ENCODE measurements at places on chromosomes 3 and 15.

DNA sequence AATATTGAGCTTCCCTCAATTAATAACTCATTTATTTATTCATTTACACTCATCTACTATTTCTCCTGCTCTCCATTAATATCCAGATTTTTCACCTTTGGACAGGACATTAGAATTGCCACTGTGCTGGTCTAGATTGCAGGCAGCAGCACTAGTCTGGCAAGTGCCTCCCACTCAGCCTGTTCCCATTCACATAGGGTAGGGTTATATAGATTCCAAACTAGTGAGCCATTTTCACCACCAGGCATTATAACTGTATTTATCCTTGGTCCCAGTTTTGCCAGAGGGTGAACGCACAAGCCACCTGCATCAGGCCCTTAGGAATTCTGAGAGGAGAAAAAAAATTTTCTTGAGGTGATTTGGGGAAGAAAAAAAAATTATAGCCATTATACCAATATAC lies 44.5 kb downstream of the ANAPC13 start:
- no peak for DNase-seq

DNA sequence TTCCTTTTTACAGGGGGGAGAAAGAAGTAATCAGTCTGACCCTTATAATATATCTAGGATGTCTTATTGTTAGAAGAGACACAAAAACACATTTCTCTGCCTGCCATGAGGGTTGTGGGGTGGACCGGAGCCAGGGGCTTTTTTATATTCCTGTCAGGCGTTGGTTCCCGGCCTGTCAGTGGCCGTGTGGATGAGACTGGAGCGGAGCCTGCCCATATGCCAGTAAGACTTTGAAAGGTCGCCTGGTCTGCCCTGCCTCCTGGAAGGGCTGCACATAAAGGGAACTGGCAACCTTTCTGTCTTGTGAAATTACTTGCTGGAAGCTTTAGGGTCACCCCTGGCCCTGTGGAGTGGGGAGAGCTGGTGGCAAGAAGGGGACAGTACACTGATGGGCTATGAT lies 34.7 kb downstream of the MAP3K13 start:
- DNase-seq: no peak

DNA sequence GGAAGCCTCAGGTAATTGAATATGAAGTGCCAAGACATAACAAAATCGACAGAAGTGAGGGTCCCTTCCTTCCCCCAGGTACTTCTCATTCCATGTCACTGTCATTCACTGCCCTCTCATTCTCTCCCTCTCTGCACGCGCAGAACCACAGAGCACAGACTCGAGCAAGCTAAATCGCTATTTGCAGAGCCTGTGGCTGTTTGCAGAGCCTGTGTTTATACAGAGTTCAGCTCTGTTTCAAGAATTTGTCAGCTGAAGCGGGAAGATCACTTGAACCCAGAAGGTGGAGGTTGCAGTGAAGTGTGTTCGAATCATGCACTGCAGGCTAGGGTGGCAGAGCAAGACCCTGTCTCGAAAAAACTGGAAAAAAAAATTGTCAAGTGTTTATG lies 2.5 kb downstream of the VILL start:
- DNase-seq: no peak

GRCh38 chr3:14780927-14781507 lies 37.7 kb upstream of the FGD5 start:
- DNase-seq: no peak

GRCh38 chr3:156554515-156554841 lies 439 bp downstream of the SSR3 start:
- no peak for DNase-seq

DNA sequence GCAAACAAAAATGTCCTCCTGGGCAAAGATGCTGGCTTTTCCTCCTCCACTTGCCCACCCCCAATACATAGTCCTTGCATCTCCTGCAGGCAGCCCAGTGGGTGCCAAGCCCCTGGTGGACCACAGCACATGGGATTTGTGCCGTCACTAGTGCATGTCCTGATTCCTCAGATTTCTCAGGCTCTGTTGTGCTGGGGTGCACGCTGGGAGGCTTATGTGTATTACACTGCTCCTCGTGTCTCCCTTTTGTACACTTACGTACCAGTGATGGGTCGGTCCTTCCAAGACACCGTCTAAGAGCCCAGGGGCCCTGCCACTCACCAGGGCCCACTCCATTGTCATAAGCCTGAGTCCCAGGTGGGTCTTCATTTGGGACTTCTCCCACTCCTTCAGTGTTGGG lies 70.1 kb downstream of the PLXNA1 start:
- DNase-seq: no peak

- DNase-seq: no peak
Observed at GRCh38 chr15:40040770-40041169, 1.8 kb upstream of the SRP14 start.

DNA sequence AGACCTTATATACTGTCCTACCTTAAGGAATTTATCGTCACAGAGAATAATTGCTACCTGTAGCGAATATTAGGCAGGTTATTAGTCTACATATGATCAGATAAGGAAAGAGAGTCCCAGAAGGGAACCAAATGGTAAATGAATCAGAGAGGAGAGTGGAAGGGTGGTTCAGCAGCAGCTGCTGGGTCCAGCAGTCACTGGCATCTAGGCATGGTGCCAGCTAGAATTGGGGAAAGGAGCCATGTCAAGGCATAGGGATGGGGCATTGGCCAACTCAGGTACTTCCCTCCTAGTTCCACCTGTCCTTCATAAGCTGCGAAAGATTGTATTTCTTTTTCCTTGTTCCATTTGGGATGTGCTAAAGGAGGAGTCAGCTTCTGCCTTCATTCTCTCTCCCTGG lies 23.4 kb downstream of the HACD3 start:
- no peak for DNase-seq

- DNase-seq: no peak
Observed at GRCh38 chr3:109743981-109744380, 406.6 kb upstream of the DPPA4 start.

DNA sequence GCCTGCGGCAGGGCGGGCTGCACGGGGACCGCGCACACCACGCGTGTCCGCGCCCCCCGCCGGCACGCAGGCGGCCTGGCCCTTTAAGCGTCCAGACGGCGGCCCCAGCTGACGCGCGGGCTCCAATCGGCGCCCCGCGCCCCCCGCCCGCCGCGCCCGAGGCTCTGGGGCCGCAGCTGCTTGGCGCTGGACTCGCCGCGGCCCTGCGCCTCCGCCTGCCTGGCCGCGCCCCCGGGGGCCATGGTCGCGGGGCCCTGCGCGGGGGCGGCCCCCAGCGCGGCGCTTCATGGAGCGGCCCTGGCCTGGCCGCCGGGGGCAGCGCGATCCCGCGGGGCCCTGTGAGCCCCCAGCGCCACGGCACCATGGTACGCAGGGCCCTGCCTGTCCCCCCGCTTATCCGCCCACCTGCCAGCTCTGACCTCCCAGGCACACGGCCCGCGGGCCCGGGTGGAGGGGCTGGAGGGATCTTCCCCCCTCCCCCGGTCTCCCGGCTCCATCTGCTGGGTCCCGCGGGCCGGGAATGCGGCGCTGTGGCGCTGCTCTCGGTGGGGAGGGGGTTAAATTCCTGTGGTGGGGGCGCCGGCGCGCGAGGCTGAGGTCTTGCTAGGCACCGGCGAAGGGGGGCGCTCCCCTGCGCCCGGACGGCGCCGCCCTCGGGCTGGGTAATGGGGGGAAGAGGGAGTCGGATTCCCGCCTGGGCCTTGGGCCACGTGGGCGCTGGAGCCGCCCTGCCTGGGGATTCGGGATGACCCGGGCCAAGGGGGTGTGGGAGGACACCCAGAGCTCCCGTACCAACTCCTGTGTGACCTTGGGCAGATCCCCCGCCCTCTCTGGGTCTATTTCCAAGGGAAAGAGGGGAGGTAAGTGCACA lies 1.1 kb downstream of the ZBTB47 start:
- DNase-seq: no peak

GRCh38 chr15:87901926-87902690 lies 354.4 kb downstream of the NTRK3 start:
- DNase-seq: no peak

- no peak for DNase-seq
Observed at GRCh38 chr3:53334742-53335141, 12.6 kb downstream of the DCP1A start.

DNA sequence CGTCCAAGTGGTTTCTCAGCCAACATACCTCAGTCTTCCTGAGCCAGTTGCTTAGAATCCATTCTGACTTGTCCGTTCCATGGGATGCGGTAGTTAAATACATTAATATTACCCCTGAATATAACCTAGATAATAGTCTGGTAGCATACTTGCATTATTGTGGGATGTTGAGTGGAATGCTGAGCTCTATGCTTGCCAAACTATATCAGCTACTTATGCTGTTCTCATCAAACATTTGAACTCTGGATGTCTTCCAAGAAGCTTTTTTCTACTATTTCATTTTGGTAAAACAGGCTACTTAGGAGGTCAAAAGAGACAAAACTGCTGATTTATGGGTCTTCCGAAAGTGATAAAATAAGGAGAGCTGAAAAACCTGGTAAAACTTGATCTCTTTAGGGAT lies 429.5 kb downstream of the NAALADL2 start:
- DNase-seq: no peak

DNA sequence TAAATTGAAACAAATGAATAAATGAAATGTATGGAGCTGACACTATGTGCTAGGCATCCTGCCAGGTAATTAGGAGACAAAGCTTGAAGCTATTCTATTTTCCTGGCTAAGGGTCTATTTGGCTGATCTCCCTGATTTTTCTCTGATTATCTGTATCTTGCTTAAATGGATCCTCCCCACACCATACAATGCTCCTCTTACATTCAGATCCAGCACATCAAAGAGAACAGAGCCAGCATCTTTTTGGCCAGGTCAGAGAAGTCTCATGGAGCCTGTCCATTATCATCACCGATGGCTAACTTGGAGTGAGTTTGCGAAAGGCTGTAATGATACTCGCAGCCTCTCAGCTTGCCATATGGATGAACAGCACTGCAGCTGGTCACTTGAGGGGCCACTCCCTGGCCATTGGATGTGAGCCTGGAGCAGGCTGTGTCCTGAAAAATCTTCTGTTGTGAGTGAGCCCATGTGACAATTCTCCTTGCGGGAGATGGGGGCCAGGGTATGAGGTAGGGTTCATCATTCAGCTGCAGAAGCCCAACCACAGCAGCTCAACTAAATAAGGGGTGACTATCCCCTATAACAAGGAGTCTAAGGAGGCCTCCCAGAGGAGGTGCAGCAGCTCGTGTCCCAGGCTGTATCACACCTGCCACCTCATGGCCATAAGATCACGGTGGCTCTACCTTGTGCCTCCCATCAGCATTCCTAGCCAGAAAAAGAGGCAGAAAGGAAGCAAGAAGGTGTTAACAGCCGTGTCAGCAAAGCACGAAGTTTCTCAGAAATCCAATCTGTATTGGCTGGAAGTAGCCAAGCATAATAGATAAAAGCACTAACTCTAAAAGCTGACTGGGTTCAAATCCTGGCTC lies 69.3 kb upstream of the ST8SIA2 start:
- peak; percentile 4 for DNase-seq

DNA sequence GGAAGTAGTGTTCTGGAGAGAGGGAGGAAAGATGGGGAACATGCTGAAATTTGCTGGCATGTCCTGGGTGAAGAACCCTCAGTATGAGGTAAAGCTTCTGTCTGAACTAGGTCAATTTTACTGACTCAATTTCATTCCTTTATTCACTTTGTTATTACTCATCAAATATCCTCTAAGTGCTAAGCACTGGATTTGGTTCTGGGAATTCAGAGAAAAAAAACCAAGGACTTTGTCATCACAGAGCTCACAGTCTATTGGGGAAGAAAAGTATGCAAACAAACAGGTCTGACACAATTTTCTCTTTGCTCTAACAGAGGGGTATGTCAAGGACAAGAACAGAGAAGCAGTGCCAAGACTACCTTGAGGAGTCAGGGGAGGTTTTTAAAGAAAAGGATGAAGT lies 68.0 kb downstream of the TFG start:
- no peak for DNase-seq

- no peak for DNase-seq
Observed at GRCh38 chr3:50604628-50605588, 6.7 kb downstream of the CISH start.

DNA sequence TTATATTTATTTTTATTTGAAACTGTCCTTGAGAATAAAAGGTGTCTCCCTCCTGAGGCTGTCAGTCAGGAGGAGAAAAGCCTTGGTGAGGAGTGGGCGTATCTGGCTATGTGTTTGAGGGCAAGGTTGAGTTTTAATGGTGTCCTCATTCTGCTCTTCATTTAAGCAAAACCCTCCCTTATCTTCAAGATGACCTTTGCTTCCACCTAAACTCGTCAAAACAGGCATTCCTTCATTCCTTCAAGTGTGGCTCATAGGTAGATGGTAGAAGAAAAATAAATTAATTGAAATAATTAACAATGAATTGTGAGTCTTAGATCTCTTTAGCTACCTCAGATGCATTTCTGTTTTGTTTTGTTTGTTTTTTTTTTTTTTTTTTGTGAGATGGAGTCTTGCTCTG lies 39.4 kb upstream of the ATOSA start:
- DNase-seq: no peak

GRCh38 chr3:74443102-74443501 lies 171.4 kb downstream of the CNTN3 start:
- peak; percentile 10 for DNase-seq

- no peak for DNase-seq
Observed at GRCh38 chr15:99167640-99168039, 62.8 kb downstream of the SYNM start.

DNA sequence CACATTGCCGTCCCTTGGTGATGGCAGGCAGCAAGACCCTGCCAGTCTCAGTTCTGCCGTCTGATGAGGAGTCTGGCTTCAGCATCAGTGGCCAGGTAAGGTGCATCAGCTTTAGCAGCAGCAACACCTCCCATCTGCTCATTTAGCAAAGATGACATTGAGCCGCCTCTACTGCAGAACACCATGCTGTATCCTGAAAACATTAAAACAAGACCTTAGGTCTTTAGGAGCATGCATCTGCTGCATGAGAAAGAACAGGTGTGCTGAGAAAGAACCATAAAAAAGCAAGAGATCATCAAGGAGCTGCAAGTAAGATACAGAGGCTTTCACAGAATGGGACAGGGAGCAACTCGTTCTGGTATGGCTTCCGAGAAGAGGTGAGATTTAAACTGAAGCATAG lies 87.5 kb downstream of the SCN11A start:
- no peak for DNase-seq

GRCh38 chr3:74463515-74463914 lies 150.9 kb downstream of the CNTN3 start:
- DNase-seq: no peak

- DNase-seq: no peak
Observed at GRCh38 chr3:132593947-132594323, 3.1 kb upstream of the ACKR4 start.

DNA sequence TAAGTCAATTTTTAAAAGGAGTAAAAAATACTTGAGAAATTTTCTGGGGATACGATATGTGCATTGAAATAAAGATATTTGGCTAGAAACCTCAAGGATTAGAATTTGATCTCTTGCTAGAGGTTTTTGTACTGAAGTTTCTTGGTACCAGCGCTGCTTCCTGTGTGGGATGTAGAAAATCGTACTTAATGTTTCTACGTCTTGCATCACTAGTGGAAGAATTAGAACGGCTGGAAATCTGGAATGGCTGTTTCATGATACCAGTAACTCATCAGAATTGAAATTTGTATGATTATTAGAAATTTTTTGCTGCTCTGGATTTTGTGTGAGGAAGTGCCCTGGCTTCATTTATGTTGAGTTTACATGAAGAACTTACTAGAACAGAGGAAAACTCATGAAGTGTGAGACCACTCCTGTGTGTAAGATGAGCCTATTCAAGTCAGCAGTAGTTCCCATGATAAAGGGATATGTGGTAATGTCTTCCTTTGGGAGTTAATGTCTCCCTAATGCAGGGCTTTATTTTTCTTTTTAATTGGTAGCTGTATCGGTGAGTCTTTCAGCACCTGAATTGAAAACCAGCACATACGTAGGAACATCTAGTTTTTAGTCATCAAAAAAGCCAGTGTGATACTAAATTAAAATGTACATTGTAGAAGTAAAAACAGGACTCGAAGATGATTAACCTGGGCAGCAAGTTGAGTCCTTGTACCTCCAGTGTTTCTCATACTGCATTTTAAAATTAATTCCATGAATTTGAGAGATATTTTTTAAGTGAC lies 3.2 kb downstream of the KBTBD8 start:
- no peak for DNase-seq
